ENCODE measurements at places on chromosomes 16 and 17. TPM values are rescaled to one million over a fixed set of nuclear protein-coding genes. Genes with fewer than 3 reads are reported as not detected.

Gene KCTD19
- not detected for total RNA-seq

- peak; percentile 99 for DNase-seq
These were observed 43.4 kb downstream of the METTL16 start for GRCh38 chr17:2468270-2468669.

DNA sequence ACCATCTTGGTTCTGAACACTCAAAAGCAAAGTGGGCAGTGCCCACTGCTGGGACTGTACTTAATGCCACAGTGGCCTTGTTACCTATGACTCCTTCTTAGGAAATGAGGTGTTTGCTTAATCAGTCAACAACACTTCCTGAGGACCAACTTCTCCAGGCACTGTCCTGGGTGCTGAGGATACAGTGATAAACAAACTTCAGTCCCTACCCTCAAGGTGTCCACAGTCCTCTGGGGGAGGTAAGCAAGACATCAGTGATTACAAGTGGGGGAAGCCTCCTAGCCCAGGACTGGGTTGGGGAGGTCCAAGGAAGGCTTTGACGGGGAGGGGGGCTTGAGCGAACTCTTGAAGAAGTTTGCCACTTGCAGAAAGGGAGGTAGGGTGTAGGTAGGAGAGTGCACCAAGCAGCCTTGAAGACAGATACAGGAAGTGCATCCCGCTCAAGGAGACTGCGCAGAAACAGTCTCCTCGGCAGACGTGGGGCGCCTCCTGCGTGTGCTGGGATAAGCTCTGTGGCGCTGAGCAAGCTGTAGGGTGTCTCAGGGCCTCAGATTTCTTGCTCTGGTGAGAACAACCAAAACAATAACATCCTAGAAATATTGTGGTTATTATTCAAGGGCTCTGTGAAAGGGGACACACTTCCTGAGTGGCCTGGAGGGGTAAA is 2.6 kb upstream of the ABCC3 start:
- DNase-seq: no peak

DNA sequence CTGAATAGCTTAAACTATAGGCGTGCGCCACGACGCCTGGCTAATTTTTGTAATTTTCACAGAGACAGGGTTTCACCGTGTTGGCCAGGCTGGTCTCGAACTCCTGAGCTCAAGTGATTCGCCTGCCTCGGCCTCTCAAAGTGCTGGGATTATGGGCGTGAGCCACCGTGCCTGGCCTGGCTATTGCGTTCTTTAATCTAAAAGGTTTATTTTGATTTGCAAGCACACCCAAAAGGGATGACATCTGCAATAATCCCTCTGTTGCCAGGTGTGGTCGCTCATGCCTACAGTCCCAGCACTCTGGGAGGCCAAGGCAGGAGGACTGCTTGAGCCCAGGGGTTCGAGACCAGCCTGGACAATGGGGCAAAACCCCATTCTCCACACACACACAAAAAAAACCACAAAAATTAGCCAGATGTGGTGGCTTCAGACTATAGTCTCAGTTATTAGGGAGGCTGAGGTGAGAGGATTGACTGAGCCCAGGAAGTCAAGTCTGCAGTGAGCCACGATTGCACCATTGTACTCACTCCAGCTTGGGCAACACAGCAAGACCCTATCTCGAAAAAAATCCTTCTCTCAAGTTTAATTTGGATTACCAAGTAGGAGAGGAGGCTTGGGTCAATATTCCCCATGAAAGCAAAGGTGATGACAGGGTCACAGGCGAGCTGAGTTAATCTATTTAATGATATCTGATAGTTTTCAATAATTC is 144.1 kb downstream of the PARN start:
- DNase-seq: no peak

GRCh38 chr16:117379-118365 is 20.8 kb downstream of the NPRL3 start:
- DNase-seq: peak; percentile 31

DNA sequence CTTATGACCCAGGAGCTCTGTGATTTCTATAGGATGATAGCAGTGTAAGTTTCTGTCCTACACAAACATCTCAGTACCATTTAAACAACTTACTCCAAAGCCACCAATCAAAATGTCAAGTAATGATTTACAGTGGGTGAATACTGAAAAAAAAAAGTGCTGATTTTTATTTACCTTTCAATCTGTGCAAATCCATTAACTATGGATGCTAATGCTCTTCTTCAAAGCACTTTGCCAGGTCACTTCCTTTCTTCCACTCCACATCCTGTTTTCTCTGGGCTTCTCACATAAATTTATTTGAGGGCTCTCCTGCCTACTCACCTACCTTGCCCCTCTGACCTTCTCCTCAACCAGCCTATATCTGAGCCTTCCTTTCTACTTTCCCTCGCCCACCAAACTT is 101.6 kb downstream of the SKAP1 start:
- no peak for DNase-seq

- DNase-seq: no peak
These were observed 148.7 kb downstream of the KCNJ2 start for GRCh38 chr17:70318051-70318450.

DNA sequence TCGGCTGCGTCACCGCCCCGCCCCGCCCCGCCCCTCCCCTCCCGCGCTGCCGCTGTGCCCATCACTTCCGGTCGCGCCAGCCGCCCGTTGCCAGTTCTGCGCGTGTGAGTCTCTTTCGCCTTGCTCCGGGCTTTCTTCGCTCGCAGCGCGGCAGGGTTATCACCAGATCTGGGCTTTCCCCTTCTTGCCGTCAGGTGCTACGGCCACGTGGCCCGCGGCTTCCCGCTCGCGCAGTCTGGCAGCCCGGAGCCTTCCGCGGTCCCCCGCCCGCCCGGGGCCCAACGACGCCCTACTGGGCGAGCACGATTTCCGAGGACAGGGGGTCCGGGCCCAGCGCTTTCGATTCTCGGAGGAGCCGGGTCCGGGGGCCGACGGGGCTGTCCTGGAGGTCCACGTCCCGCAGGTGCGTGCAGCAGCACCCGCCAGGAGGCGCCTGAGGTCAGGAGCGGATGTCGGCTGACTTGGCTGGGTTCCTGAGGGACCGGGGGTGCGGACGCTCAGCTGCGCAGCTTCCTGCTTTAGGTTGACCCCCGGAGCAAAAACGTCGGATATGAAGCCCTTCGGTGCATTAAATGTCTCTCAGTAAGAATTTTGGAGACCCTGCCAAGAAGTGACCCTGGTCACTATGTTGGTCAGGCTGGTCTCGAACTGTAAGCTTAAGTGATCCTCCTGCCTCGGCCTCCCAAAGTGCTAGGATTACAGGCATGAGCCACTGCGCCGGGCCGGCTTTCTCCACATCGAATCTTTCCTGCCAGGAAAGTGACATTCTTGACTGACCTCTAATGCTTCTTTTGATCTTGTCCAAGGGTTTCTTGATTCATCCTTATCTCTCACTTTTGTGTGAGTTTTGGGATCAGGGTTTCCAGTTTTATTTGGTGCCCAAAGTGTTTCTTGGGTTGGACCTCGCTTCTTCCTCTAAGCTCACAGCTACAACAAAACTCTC is at the start of gene METTL23:
Gene METTL23 (plus strand): TSS at position 64 of the 943 bp plus-strand sequence. CDS start 2,872 bp downstream, outside the sequence.
- peak; percentile 75 for DNase-seq
